ENCODE measurements at places on chromosomes 1 and 21.

DNA sequence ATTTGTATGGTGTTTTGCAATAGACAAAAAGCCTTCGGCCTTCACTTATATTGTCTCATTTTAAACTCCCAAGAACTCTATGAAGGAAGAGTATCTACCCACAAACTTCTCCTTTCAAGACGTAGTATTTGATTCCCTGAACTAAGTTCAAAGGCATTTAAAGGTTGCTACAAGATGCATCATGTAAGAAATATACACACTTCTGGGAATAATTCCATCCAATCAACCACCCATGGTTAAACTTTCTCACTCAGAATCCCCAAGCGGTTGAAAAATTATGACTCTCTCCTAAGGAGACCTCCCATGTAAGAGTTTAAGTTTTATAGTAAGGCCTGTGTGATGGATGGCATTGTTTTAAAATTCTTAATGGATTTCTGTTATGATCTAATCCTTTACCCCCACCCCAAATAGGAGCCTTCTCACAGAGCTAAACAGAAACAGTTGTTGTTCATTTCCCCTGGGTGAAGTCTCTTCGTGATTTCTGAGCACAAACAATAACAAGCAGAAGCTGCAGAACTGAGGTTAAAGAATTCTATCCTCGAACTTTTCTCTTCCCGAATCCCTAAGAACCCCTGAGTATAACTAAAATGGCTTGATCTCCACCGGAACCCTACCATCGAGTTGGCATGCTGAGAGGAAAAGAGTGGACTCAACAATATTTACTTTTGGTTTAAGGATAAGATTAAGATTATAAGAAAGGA, 185.0 kb downstream of the TGFBR3 start:
- no peak for DNase-seq

GRCh38 chr1:62213075-62213914, 18.6 kb downstream of the L1TD1 start:
- no peak for DNase-seq

DNA sequence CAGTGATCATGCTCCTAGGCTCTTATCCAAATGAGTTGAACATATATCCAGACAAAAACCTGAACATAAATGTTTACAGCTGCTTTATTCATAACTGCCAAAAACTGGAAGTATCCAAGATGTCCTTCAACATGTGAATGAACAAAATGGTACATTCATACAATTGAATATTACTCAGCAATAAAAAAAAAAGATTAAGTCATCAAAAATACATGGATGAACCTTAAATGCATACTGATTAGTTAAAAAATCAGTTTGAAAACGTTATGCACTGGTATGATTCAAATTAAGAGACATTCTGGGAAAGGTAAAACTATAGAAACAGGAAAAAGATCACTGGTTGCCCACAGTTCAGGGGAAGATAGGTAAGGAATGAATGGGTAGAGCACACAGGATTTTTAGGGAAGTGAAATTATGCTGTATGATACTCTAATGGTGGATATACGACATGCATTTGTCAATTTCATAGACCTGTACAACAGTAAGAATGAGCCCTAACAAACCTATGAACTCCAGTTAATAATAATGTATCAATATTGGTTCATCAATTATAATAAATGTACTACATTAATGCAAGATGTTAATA, 3.1 kb downstream of the LRRC40 start:
- no peak for DNase-seq

GRCh38 chr1:8358897-8359616, 41.1 kb downstream of the SLC45A1 start:
- DNase-seq = no peak

GRCh38 chr1:54998677-54999076, at the start of gene BSND:
TSS of gene BSND (plus strand) at chr1:54998933. CDS start at chr1:54999187, 254 bp downstream.
- no peak for DNase-seq

DNA sequence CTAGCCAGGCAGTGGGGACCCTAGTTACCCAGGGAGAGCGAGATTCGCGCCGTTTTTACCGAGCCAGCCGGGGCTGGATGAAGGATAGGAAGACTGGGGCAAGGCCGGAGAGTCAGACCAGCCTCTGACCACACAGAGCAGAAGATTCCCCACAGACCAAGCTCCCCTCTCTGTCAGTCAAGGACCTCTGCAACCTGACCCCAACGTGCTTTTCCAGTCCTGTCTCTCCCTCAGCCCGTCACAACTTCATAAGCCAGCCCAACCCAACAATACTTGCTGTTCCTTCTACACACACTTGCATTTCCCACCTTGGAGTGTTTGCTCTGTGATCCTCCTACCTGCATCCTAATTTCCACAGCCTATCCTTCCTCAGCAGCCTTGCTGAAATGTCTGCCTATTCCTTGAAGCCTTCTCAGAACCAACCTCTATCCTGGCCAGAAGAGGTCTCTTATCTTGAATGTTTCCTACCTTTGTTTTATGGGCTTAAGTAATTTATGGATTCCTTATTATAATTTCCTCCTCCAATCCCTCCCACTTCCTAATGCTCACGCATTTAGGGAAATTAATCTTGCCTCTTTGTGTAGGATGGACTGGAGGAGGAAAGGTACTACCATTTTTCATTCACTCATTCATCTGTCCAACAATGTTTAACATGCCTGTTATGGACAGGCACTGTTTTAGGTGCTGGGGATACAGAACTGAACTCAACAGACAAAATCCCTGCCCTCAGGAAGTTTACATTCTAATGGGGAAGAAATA, at the start of gene GSTM3:
GSTM3 (minus strand) TSS at position 424 of the 759 bp plus-strand sequence. CDS start 751 bp downstream, outside the sequence.
- DNase-seq = no peak

DNA sequence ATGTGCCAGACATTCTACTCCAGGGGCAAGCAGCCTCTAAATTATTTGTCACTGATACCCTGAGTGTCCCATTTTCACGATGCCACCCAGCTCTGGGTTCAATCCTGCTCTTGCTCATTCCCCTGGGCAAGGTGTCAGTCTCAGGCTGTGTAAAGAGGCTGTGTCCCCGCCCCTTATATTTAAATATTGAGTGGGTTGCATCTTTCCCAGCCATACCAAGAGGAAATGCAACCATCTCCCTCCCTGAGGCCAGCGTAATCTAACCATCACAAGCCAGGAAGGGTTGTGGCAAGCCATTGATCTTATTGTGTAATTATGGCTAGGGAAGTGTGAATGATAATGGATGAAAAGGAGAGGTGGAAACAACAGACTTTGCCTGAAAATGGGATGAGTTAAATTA, 54.7 kb upstream of the CLDN14 start:
- no peak for DNase-seq

DNA sequence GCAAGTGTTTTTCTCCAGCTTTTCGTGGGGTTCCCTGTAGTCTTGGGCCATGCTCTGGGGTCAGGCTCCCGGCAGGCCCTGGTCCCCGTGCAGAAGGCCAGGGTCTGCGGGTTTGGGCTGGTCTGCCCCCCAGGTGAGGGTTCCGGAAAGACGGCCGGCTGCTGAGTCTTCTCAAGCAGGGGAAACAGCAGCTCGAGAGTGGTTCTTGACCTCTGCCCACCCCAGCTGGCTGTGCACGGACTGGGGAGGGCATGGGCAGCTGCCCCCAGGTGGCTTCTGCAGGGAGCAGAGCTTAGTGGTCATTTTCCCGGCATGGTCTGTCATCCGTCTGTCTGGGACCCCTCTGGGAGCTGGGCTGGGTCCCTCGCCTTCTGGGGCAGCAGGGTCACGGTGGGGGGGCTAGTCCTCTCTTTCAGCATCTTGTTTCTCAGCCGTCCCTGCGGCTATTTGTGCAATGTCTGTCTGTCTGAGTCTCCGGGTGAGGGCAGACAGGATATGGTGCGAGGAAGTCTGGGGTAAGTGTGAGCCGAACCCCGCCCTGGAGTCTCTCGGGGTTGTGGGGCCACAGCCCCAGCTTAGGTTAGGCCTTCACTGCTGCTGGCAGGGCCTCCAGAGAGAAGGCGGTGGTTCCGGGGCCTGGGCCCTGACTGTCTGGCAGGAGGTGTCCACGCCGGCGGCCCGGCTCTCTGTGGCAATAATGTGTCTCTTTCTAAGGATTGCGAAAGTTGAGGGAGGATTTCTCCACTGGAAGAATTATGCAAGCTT, 6.1 kb downstream of the SKI start:
- no peak for DNase-seq

DNA sequence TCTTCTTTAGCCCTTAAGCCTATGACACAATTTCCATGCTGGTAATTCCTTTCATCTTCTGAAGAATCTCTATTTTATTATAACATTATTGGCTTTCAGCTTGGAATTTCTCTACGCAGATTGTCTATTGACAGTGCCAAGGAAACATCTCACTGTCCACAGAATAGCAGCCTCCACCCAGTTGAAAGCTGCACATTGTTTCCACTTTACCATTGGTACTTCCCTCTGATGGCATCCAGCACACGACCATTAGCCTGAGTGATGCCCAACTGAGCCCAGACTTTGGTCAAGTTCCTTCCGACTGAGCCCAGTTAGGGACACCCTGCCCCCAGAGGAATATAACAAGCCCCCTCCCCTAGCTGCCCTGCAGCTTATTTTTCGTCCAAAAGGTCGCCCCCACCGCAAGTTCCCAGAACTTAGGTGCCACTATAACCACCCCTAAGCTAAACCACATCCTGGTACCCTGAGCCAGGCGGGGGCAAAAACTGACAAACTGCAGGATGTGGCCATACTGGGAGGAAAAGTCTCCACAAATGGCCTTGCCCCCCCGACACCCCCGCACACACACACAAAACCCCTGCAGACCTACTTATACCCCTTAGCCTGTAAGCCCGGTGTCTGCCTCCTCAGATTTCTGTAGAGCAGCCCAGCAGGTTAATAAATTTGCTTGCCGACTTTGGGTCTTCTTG, 13.2 kb downstream of the GBP5 start:
- no peak for DNase-seq

- DNase-seq = no peak
These were observed 30.0 kb downstream of the TMCC2 start for GRCh38 chr1:205257735-205258134.

GRCh38 chr21:39115576-39116235, 67.5 kb downstream of the PSMG1 start:
- no peak for DNase-seq

GRCh38 chr1:15186846-15187151, 33.3 kb downstream of the TMEM51 start:
- no peak for DNase-seq

DNA sequence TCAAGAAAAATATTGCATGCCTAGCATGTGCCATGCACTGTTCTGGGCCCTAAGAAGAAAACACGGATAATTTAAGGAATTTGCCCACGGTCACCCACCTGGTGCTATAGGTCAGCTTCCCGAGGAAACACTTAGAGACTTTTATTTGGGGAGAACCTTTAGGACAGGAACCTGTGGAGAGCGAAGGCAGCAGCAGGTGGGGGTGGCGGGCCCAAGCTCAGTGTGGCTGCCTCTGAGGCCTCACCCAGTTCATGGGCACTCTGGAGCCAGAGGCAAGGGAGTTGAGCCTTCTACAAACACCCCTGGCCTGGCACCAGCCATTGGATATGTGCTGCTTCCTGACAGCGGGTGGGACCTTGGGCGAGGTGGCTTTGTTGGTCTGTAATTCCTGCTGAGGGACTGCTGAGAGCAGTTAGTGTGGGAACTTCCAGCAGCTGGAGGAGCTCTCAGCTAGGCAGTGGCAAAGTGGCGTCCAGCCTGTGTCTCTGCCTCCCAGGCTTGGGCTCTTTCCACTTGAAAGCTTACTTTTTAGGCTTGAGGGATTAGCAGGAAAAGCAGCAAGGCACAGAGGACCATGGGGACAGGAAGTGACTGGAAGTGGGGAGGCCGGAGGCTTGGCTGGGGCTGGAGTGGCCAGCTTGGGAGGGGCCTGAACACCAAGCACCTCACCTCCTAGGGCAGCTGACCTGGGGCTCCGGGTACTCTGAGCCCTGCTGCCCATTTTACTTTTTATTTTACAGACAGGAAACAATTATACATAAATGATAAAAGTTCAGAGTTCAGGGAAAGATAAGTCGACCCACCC, 19.1 kb downstream of the MRPL37 start:
- no peak for DNase-seq

DNA sequence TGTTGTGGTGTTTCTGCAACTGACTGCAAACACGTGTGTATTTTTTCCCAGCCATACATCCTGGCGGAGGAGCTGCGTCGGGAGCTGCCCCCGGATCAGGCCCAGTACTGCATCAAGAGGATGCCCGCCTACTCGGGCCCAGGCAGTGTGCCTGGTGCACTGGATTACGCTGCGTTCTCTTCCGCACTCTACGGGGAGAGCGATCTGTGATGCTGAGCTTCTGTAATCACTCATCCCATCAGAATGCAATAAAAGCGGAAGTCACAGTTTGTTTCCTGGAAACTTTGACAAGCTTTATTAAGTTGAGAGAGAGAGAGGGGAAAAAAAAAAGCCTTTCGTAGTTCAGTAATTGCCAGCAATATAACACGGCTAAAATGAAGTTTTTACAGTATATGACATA, 32.7 kb upstream of the MTR start:
- DNase-seq = no peak

DNA sequence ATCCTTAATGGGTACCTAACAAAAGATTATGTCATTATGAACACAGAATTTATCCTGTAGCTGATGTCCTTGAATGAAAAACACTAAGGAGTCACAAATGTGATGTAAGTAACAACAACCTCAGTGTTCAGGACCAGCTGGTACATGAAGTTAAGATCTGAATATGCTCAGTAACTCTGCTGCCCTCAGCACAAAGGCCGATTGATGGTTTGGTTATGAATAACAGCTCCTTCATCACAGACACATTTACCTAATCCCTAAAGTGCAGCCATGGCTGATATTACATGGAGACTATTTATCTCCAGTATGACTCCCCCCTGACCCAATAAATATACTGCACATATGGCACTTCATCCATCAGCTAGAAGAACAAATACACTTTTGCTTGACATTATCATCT, 75.2 kb downstream of the PLPPR5 start:
- peak; percentile 37 for DNase-seq

DNA sequence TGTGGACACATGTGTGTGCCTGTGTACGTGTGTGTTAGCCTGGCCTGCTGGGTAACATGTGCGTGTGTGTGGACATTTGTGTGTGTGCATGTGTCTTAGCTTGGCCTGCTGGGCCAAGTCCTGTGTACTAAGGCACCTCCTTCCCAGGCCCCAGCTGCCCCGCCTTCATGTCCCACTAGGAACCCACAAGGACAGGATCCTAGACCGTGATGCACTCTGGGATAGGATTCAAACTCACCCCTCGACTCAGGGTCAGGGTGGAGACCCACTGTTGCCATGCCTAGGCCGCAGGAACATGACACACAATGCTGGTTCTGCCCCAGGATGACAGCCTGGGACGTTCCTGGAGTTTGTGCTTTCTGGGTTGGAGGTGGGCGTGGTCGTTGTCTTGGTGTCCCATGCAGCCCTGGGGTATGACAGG, 89.9 kb upstream of the TMPRSS2 start:
- no peak for DNase-seq

DNA sequence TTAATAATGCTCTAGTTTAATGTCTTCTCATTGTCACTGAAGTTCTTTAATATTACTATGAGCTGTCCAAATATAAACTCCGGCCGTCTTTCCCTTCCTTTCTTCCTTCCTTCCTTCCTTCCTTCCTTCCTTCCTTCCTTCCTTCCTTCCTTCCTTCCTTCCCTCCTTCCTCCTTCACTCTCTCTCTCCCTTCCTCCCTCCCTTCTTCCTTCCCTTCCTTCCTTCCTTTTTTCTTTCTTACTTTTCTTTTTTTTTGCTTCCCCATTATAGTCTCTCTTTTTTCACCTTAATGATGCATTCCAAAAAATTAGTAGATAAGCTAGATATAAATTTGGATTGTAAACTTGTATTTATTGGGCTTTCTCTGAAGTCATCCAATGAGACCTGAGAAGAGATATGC, 431.0 kb upstream of the ADGRL4 start:
- no peak for DNase-seq

- peak; percentile 34 for DNase-seq
These were observed 940 bp upstream of the ATAD3A start for GRCh38 chr1:1510912-1511532.

Data from NCI-H1048 (cell line).